ENCODE measurements at places on chromosomes 13 and 19. TPM values are rescaled to one million over a fixed set of nuclear protein-coding genes. Genes with fewer than 3 reads are reported as not detected.

CYP4F8 gene
- 0.26 TPM for total RNA-seq

NTF4 gene
- total RNA-seq, result not detected

MISP gene
- total RNA-seq, result 0.99 TPM

ITGBL1 gene
- 10.4 TPM for total RNA-seq

CAPN12 gene
- 11.4 TPM for total RNA-seq

ATP7B gene
- total RNA-seq, result 6.9 TPM

GRCh38 chr13:97889803-97890202 lies 63.7 kb upstream of the IPO5 start:
- no peak for DNase-seq
- H3K4me3 ChIP-seq, result no peak overlapping the region
- H3K27ac ChIP-seq, result no peak overlapping the region
- H3K4me1 ChIP-seq, result no peaks in the 10 kb centered on the region

GRCh38 chr13:30142486-30143211 lies 164.7 kb downstream of the KATNAL1 start:
- H3K27me3 ChIP-seq, result no peaks in the 10 kb centered on the region
- peaks cover 10% of the 10 kb centered on the region for H3K4me1 ChIP-seq
- no peaks in the 10 kb centered on the region for H3K36me3 ChIP-seq

DNA sequence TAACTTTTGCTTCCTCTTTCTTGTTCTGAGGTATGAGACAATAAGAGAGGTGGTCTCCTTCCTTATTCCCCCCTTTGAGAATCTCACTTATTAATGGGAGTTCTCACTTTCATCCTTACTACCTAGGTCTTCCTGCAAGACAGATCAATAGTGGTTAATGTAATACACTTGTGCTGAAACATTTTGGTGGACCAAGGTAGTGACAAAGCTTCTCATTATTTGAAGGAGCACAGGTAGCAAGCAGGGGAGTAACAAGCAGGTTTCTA lies 17.9 kb downstream of the ZNF700 start:
- no peak overlapping the region for H3K27ac ChIP-seq
- DNase-seq, result no peak
- H3K4me1 ChIP-seq, result no peaks in the 10 kb centered on the region

- H3K27me3 ChIP-seq, result no peaks in the 10 kb centered on the region
- H3K36me3 ChIP-seq, result no peaks in the 10 kb centered on the region
- DNase-seq, result peak; percentile 46
- H3K27ac ChIP-seq, result peak overlapping the region; percentile 74
- peaks cover 37% of the 10 kb centered on the region for H3K4me1 ChIP-seq
- H3K4me3 ChIP-seq, result peak overlapping the region; percentile 50
These were observed 11.1 kb downstream of the PDE4A start for GRCh38 chr19:10431254-10431942.

- H3K27me3 ChIP-seq, result no peaks in the 10 kb centered on the region
- H3K4me1 ChIP-seq, result peaks cover 71% of the 10 kb centered on the region
- no peak for DNase-seq
These were observed 2.0 kb downstream of the DAZAP1 start for GRCh38 chr19:1409204-1410005.

Measured in body of pancreas (tissue), 4 donors.